Fibroblast of the aortic adventitia (primary cell): ENCODE measurements at places on chromosomes 3 and 15. TPM values are rescaled to one million over a fixed set of nuclear protein-coding genes. Genes with fewer than 3 reads are reported as not detected.

DNA sequence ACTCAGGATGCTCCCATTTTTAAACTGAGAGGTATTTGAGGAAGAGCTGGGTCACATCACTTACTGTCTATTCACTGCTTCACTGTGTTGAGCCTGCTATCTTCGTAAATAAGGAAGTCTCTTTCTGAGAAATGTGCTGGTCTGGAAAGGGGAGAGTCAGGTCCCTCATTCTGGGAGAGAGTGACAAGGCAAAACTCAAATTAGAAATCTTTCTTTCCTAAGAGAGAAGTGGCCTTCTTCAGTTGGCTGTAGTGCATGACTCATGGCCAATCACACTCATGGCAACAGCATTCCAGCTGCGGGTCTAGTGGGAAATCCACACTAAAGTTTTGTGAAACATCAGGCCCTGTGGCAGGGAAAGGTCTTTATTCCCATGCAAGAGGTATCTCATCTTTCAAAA is 11.5 kb upstream of the TIMP4 start:
- DNase-seq, result peak; percentile 38

- DNase-seq, result no peak
These were observed 220.5 kb downstream of the OPA1 start for GRCh38 chr3:193813501-193813830.

GRCh38 chr3:44571024-44571423 is 13.7 kb upstream of the ZNF660 start:
- DNase-seq, result no peak

DNA sequence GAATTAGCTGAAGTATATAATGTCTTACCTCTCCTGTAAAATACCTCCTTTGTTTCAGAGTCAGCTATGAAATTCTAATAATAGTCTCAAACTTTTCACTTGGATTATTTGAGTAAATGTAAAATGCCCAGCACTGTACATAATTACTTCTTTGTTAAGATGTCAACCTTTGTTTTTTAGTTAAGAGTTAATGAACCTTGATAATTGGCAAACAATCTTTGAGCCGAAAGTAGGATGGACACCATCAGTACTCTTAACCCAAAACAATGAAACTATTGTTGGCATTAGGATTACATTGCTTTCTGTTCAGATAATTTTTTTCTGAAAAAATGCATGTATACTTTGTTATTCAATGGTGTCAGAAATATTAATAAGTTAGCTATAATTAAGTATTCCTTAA is 3.0 kb upstream of the NECTIN3 start:
- no peak for DNase-seq

DNA sequence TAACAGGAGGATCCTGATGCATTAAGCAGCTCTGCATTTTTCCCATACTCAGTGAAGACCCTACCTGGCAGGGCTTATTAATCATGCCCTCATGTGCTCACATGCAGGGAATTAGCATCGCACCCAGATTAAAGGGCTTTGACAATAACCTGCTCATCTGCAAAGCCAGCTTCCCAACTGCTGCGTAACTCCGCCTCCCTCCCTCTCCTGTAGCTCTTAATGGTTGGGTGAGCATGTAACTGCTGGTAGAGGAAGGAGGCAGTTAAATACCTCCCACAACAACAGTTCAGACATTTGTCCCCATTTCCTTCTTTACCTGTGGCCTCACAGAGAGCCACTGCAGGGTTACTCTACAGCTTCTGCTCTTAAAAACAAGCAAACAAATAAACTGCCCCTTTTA is 203.6 kb upstream of the WNT5A start:
- no peak for DNase-seq

DNA sequence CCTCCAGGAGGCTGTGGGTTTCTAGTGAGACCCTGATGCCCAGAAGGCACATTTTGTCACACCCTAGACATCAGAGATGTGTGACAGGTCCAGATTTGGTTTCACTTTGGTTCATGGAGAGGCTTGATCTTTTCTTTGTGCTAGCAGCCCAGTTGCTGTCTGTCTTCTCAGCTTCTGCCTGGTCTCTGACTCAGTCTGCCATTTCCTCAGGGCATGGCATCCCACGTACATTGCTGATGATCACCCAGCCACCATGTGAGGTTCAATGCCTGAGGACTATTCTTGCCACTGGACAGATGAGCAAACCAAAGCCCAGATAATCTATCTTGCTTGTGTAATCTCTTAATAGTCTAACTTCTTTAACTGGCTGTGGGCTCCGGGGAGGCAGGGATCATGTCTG is 144.9 kb upstream of the MRPS22 start:
- DNase-seq, result no peak

- DNase-seq, result no peak
These were observed 269.8 kb upstream of the ADAMTS9 start for GRCh38 chr3:64957408-64958198.

GRCh38 chr3:25291481-25291905 is 136.6 kb upstream of the RARB start:
- DNase-seq, result no peak

DNA sequence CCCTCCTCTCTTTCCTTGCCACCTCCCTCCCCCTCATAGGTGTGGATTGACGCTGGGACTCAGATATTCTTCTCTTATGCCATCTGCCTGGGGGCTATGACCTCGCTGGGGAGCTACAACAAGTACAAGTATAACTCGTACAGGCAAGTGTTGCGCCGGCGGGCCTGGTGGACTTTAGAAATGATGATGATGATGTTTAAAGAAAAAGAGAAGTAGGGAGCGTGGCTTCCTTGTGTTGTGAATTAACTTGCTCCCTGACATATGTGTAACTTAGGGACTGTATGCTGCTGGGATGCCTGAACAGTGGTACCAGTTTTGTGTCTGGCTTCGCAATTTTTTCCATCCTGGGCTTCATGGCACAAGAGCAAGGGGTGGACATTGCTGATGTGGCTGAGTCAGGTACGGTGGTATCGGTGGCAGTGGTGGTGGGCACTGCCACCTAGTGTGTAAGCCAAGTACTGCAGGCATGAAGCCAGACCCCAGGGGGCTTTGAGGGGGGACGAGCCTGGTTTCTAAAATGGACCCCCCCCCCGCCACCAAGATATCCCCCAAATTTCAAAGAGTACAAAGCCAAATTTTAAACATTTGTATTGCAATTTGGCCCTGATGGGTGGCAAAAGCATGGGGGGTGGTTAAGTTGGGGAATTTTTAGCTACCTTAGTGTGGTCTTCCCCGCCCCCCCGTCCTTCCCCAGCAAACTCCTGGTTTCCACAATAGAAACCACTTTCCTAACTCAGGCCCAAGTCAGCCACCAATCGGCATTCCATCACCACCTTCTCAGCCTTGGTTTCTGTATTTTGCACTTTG is 65.6 kb downstream of the SLC6A6 start:
- peak; percentile 47 for DNase-seq

The SGO1 gene
- 0.90 and 14.5 TPM in 2 replicates for total RNA-seq

The SAMMSON gene
- not detected in 2 replicates for total RNA-seq

The SLC22A14 gene
- total RNA-seq, result not detected in 2 replicates

The P2RY14 gene
- 0.41 TPM in 1 of 2 replicates, not detected in the other for total RNA-seq

The GOLGA8J gene
- total RNA-seq, result not detected in 2 replicates

The PTPRG gene
- 27.6 and 52.0 TPM in 2 replicates for total RNA-seq

The ENTPD3 gene
- total RNA-seq, result 0.36 TPM in 1 of 2 replicates, not detected in the other

The CASR gene
- not detected in 2 replicates for total RNA-seq
